Progenitor cell of endocrine pancreas (in vitro differentiated cells): ENCODE measurements at places on chromosomes 11 and 22.

DNA sequence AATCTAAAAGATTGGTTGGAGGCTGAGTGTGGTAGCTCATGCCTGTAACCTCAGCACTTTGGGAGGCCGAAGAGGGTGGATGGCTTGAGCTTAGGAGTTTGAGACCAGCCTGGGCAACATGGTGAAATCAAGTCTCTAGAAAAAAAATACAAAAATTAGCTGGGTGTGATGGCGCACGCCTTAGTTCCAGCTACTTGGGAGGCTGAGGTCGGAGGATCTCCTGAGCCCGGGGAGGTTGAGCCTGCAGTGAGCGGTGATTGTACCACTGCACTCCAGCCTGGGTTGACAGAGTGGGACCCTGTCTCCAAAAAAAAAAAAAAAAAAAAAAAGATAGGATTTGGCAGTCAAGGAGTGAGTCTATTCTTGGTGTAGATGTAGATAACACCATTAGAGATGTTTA is 10.6 kb downstream of the FOLR1 start:
- no peak for DNase-seq

DNA sequence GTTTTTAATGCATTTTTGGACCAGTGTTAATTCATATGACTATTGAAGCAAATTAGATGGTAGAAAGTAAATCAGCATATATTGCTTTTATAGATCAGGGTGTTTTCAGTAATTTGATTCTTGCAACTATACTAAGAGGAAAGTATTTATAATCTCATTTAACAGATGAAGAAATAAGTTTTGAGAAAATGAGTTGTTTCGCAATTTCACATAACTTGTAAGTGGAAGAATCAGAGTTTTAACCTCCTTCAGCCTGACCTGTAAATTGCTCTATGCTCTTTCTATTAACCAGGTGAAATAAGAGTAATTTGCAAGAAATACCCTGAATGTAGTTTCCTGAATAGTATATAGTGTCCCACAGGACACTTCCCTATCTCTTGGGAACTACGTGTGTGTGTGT is 1106.8 kb upstream of the RAG2 start:
- DNase-seq = no peak

GRCh38 chr11:127943763-127944162 is 643.6 kb downstream of the ETS1 start:
- no peak for DNase-seq

- no peak for DNase-seq
Measured at GRCh38 chr22:27747396-27748221, 53.9 kb downstream of the MN1 start.

DNA sequence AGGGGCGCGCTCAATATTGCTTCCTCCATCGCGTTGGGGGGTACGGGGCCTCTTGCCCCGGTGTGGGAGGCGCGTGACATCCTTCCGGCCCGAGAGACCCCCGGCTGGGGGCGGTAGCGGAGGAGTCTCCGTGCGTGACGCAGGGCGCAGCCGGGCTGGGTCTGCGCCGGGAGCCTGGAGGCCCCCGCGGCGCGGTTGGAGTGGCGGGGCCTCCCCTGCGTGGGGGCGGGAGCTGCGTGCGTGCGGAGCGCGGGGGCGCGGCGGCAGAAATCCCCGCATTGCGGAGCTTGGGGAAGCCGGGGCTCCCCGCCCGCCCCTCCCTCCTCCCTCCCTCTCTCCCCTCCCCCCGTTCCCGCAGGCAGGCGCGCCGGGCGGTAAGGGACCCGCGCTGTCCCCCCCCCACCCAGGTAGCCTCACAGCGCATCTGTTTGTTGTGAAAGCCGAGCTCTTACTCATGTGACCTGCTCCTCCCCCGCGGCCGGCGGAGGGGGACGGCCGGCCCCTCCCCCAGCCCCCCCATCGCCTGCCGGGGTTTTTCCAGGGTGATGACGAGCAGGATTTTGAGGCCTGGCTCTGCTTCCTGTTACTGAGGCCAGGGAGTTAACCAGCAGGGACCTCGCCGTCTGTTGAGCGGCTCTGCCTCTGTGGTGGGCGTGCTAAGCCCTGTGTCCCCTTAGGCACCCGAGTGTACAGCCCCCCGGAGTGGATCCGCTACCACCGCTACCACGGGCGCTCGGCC is 1.6 kb downstream of the PIM3 start:
- no peak for DNase-seq

GRCh38 chr11:123187665-123188507 is 7.2 kb downstream of the CLMP start:
- DNase-seq = no peak

GRCh38 chr22:37669586-37669985 is 5.8 kb upstream of the LGALS1 start:
- no peak for DNase-seq

GRCh38 chr11:66363805-66364535 is 7.6 kb downstream of the SLC29A2 start:
- peak; percentile 52 for DNase-seq

- no peak for DNase-seq
Measured at GRCh38 chr11:102716527-102716926, 8.2 kb downstream of the MMP8 start.
